ENCODE measurements at places on chromosomes 7 and 10. TPM values are rescaled to one million over a fixed set of nuclear protein-coding genes. Genes with fewer than 3 reads are reported as not detected.

DNA sequence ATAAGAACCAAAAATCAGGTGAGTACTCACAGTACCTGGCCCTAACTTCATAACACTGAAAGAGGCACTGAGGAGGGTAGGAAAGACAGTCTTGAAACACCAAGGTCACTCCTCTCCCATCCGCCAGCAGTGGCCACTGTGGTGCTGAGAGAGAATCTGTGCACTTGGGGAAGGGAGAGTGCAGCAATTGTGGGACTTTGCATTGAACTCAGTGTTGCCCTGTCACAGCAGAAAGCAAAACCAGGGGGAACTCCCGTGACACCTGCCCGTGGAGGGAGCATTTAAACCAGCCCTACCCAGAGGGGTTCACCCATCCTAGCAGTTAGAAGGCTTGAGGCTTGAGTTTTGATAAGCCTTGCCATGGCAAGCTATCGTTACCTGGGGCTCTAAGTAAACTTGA is 35.2 kb upstream of the MAP3K8 start:
- no peak for DNase-seq

The FASTK gene
- total RNA-seq, result 118 TPM

DNA sequence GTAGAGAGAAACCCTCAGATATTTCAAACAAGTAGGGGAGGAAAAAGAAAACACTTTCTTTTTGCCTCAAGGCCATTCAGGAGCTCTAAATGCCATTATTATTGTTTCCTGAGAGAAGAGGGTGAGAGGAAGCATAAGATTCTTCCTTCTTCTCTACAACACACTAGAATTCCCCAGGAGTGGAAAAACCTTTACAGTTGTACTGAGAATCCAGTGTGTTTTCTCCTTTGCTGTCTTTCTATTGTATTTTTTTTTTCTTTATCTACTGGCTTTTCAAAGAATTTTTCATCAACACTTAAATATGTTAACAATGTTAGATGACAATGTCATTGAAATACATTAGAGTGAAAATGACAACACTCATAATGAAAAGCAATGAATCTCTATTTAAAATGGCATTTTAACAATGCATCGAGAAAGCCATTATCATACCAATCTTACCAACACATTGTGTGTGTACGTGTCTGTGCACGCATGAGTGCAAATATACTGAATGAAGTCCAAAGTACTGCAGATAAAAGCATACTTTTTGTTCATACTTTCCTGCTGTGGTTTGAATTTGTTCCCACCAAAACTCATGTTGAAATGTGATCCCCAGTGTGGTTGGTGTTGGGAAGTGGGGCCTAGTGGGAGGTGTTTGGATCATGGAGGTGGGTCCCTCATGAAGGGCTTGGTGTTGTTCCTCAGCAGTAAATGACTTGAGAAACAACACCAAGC is 24.2 kb upstream of the MACC1 start:
- DNase-seq, result no peak

DNA sequence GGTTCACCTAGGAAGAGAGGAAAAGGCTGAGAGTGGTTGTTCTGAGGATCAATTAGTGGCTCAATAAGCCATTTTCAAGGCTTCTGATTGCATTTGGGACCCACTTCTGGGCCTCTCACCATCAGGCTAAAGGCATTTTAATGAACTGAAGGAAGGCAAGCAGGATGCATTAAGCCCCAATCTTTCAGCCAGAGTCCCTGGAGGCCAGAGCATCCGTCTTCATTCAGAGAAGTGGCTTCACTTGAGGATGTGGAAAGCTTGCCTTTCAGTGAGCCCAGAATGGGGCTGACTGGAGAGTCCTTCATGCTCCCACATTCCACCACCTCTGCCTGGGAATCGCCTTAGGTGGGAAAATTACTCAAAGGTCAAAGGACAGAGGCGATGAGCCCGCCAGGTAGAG is 41.8 kb downstream of the COL17A1 start:
- no peak for DNase-seq

DNA sequence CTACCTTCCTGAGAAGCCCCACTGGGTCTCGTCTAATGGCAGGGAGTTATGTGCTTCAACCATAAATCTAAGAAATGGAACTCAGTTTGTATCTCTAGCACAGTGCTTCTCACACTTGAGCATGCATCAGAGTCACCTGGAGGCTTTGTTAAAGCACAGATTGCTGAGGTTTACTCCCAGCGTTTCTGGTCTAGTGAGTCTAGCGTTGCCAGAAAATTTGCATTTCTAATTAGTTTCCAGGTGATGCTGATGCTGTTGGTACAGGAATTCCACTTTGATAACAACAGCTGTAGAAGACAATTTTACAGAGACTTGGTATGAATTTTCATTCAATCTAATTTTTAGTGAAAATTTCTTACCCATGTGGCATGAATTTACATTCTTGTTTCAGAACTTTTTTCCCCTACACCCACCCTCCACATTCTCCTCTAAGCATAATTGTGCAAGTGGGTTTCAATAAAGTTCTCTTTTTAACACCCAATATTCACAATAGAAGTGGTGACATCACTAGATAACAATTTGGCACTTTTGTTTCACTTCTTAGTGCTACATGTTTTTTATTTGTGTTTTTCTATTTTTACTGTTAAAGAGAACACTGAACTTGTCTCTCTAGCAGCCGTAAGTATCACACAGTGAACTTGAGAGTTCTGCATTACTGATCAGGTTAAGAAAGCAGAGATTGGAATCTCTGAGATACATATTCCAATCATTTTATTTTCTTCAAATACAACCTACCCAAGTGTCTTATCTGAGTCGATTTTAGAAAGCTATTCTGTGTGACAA is 48.4 kb upstream of the BET1 start:
- no peak for DNase-seq
